ENCODE measurements at places on chromosomes 6 and 20.

DNA sequence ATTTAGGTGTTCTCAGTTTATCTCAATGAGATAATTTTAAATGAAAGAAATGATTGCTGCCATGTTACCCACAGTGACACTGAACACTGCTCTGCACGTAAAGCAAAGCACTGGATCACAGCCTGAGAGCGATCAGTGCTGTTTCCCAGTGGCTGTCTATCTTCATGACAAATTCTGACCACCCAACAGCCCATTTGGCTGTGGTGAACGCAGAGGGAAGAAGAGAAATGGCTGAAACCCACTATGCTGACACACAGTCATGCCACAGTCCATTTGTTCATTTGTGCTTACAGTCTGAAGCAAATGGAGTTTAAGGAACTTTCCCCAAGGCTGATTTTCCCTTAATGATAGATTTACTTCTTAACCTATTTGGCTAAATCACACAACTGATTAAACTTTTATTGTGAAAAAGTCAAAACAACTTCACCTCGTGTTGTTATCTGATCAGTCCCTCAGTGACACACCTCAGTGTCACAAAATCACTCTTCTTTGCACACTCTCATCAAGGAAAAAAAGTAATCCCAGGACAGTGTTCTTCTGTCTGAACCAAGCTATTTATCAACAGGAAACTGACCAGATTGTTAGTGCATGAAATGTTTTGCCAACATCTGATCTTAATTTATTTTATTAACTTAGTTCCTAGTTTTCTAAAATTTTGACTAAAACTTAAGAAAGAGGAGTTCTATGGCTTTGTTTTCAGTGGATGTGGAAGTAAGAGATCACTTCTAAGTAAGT lies 225.1 kb downstream of the TBX18 start:
- H3K4me3 ChIP-seq = no peak overlapping the region
- H3K27ac ChIP-seq = no peak overlapping the region
- DNase-seq = no peak
- no peaks in the 10 kb centered on the region for H3K36me3 ChIP-seq
- peaks cover 17% of the 10 kb centered on the region for H3K4me1 ChIP-seq

GRCh38 chr6:154292855-154293519 lies 63.6 kb downstream of the IPCEF1 start:
- DNase-seq = no peak
- no peaks in the 10 kb centered on the region for H3K27me3 ChIP-seq
- peak overlapping the region; percentile 92 for H3K27ac ChIP-seq

DNA sequence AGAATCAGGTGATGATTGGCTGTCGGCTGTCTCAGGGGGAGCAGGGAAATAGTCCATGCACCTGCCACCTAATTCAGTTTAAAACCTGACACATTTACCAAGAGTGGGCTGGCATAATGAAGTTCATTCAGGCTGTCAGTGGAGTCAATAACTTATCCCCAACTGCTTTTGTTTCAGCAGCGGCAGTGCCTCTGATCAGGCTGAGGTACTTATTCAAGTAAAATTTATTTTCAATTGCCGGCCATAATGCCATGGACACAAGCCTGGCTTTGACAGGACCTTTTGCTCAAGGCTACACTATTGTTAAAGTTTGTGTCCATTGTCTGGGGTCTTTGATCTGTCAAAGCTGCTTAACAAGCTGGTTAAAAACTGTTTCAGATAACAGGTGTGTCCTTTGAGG lies 20.6 kb downstream of the OLIG3 start:
- DNase-seq = no peak
- H3K36me3 ChIP-seq = no peaks in the 10 kb centered on the region
- no peaks in the 10 kb centered on the region for H3K4me1 ChIP-seq
- no peak overlapping the region for H3K27ac ChIP-seq
- H3K4me3 ChIP-seq = no peak overlapping the region
- peaks cover 73% of the 10 kb centered on the region for H3K27me3 ChIP-seq

- no peaks in the 10 kb centered on the region for H3K36me3 ChIP-seq
- H3K27ac ChIP-seq = no peak overlapping the region
- H3K27me3 ChIP-seq = no peaks in the 10 kb centered on the region
- no peak for DNase-seq
- H3K4me1 ChIP-seq = peaks cover 9% of the 10 kb centered on the region
Observed at GRCh38 chr6:71496018-71496721, 207.6 kb downstream of the OGFRL1 start.

DNA sequence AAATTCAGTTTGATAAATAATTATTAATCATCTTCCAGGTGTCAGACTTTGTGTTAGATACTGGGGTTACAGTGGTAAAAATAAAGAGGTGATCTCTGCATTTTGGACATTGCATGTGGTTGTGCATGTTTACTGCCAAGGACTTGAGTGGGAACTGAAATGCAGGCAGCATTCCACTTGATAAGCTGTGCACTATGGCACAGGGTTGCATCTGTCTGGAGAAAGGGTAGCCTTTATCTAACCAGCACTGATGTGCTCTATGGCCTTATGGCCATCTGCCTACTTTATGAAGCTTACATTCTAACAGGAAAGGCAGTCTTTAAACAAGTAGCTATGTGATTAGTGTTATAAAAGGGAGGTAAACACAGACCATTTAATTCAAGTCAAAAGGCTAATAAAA lies 53.0 kb upstream of the MLIP start:
- H3K4me1 ChIP-seq = peaks cover 14% of the 10 kb centered on the region
- no peak overlapping the region for H3K27ac ChIP-seq
- H3K4me3 ChIP-seq = no peak overlapping the region
- DNase-seq = no peak

DNA sequence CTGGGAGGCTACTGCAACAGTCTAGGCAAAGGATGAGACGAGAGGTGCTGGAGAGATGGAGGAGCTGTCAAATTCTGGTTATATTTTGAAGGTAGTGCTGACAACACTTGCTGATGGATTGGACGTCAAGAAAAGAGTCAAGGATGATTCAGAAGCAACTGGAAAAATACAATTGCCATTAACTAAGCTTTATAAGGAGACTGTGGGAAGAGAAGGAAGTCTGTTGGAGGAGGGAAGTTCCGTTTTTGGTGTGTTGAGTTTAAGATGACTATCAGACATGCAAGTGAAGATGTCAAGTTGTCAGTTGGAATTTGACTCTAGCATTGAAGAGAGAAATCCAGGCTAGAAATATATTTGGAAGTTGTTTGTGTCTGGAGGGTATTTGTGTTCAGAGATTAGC lies 358.1 kb downstream of the RNGTT start:
- H3K4me3 ChIP-seq = no peak overlapping the region
- no peaks in the 10 kb centered on the region for H3K27me3 ChIP-seq
- peaks cover 3% of the 10 kb centered on the region for H3K36me3 ChIP-seq
- no peak for DNase-seq
- no peaks in the 10 kb centered on the region for H3K4me1 ChIP-seq
- H3K27ac ChIP-seq = no peak overlapping the region

- DNase-seq = no peak
- no peak overlapping the region for H3K4me3 ChIP-seq
- peaks cover 5% of the 10 kb centered on the region for H3K36me3 ChIP-seq
- H3K27ac ChIP-seq = no peak overlapping the region
- H3K27me3 ChIP-seq = no peaks in the 10 kb centered on the region
- peaks cover 12% of the 10 kb centered on the region for H3K4me1 ChIP-seq
Observed at GRCh38 chr20:18719426-18719825, 94.2 kb upstream of the SCP2D1 start.

DNA sequence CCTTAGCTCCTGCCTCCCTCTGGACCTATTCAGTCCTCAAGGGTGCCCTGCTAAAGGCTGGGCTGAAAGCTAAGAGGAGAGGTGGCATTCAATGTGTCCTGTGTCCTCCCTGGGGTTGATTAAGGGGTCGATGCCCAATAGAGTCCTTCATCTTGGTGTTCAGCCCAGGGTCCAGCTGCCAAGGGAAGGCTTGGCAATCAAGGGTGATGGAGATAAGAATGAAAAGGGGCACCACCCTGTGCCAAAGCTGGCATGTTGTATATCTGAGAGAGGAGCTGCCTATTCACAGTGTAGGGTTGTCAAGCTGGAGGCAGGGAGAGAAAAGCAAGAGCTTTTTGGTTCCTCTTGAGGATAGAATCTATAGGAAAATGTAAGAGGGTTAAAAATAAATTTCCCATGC lies 12.3 kb downstream of the C20orf173 start:
- no peaks in the 10 kb centered on the region for H3K27me3 ChIP-seq
- H3K4me1 ChIP-seq = no peaks in the 10 kb centered on the region
- no peak for DNase-seq
- no peak overlapping the region for H3K4me3 ChIP-seq
- H3K27ac ChIP-seq = no peak overlapping the region
- H3K36me3 ChIP-seq = peaks cover under 1% of the 10 kb centered on the region

DNA sequence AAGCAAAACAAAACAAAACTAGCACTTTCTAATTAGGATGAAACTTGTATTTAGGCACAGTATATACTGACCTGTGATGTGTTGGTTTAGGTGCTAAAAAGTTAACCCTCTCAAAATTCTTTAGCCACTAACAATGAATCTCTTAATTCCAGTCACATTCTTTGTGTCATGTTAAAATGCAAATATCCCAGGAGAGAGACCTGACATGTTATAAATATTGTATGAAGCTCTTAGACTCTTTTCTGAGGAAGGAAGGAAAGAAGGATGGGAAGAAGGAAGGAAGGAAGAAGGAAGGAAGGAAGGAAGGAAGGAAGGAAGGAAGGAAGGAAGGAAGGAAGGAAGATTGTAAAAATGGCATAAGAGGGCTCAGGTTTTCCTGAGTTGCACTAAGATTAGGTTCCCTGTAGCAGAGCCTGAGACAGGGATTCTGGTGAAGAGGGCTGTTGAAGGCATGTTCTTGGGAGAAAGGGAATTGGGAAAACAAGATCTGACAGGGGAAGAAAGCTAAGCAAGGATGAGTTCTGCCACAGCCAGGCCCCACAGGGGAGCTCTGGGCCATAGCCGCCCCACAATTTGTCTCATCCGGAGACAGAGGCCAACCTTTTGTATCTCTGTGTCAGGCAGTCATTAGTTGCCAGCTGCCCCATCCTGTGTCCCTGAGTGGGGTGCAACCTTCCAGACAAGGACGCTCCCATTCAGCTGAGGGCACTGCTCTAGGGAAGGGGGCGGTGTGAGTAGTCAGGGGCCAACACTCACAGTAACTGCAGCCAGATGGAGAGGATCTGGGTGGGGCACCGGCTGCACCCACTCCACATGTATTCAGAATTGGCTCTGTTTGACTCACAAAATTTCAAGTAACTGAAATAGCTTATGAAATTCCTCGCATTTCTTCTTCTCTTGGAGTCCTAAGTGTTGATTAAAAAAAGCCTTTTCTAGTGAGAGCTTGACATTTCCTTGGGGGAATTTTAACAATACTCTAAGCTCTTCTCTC lies 189.3 kb upstream of the ARG1 start:
- H3K27ac ChIP-seq = no peak overlapping the region
- no peaks in the 10 kb centered on the region for H3K36me3 ChIP-seq
- no peak for DNase-seq
- H3K4me3 ChIP-seq = no peak overlapping the region
- H3K4me1 ChIP-seq = peaks cover 21% of the 10 kb centered on the region

- DNase-seq = no peak
- no peak overlapping the region for H3K4me3 ChIP-seq
Observed at GRCh38 chr20:12237772-12238171, 320.1 kb downstream of the BTBD3 start.

DNA sequence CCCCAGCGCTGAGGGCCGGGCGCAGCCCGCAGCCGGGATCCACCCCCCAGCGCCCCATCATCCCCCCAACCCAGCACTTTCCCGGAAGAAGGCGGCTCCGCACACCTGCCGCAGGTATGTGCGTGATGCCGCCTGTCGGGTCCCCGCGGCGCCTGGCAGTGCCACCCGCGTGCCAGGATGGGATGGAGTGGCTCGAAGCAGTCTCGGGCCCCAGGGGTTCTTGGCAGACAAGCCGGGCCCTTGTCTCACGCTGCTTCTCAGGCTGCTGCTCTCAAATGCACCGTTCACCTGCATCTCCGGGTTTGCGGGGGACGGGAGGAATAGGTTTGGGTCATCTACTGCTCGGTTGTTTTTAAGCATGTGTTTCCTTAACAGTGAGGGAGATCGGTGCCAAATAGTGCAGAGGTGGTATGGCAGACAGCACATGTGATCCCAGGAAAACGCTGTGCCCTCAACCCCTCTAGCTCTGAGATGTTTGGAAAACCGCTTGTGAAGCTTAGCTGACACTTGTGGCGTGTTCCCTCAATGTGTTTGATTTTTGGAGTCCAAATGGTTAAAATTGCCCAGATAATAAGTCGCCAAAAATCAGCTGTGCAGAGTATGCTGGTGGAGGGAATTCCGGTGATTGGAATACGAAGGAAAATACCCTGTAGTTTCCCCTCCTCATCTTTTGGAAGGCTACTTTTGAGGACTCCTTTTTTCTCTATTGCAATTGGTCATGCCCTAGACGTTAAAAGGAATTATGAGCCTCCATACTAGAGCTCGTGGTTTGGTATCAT lies 926 bp downstream of the MYLIP start:
- peak; percentile 51 for DNase-seq
- H3K27me3 ChIP-seq = peaks cover under 1% of the 10 kb centered on the region
- peak overlapping the region; percentile 88 for H3K4me3 ChIP-seq
- peaks cover 2% of the 10 kb centered on the region for H3K36me3 ChIP-seq
- peak overlapping the region; percentile 85 for H3K27ac ChIP-seq

GRCh38 chr6:169190144-169190584 lies 63.5 kb downstream of the THBS2 start:
- H3K4me3 ChIP-seq = no peak overlapping the region
- H3K27me3 ChIP-seq = no peaks in the 10 kb centered on the region
- no peaks in the 10 kb centered on the region for H3K36me3 ChIP-seq

GRCh38 chr20:18734525-18735189 lies 78.9 kb upstream of the SCP2D1 start:
- no peak overlapping the region for H3K27ac ChIP-seq
- no peaks in the 10 kb centered on the region for H3K36me3 ChIP-seq
- H3K4me3 ChIP-seq = no peak overlapping the region
- H3K27me3 ChIP-seq = no peaks in the 10 kb centered on the region

Data from mesothelial cell of epicardium (in vitro differentiated cells).